ENCODE measurements at places on chromosomes 16 and 17. TPM values are rescaled to one million over a fixed set of nuclear protein-coding genes. Genes with fewer than 3 reads are reported as not detected.

GRCh38 chr17:33015716-33016346, 24.2 kb downstream of the SPACA3 start:
- DNase-seq, result no peak

Gene TMEM92
- total RNA-seq, result 10.3 TPM

- no peak for DNase-seq
Measured at GRCh38 chr17:59791603-59792457, 84.4 kb downstream of the VMP1 start.

GRCh38 chr17:71828182-71828596, 292.6 kb upstream of the SOX9 start:
- peak; percentile 89 for DNase-seq

Gene TNFRSF17
- 0.18 TPM for total RNA-seq

DNA sequence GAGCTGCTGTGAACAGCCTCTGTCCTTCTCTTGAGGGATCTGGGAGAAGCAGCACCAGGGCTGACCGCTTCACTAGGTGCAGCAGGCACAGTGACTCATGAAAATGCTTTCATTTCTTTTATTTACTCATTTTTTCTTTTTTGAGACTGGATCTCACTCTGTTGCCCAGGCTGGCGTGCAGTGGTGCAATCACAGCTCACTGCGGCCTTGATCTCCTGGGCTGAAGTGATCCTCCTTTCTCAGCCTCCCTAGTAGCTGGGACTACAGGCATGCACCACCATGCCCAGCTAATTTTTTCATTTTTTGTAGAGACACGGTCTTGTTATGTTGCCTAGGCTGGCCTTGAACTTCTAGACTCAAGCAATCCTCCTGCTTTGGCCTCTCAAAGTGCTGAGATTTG, 216.8 kb upstream of the EEF2KMT start:
- DNase-seq, result no peak

DNA sequence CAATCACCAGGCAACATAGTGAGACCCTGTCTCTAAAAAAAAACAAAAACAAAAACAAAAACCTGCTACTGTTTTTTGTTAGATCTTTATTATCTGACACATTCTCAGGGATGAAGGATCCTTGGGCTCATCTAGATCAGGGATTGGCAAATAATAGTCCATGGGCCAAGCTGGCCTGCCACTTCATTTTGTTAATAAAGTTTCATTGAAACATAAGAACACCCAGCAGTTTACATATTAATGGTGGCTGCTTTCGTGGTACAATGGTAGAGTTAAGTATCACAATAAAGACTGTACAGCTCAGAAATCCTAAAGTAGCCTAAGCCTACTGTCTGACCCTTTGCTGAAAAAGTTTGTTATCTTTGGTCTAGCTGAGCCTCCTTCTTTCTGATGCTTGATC, 32.9 kb upstream of the CLEC18A start:
- DNase-seq, result no peak

Gene SLFN13
- total RNA-seq, result 20.8 TPM

Gene KCNH4
- 0.24 TPM for total RNA-seq
